ENCODE measurements at places on chromosomes 12 and 14.
A peak's percentile ranks its signal among the peaks of the same experiment; 100 is the strongest.

GRCh38 chr12:180445-180844, 33.5 kb downstream of the SLC6A12 start:
- DNase-seq: peak; percentile 27

DNA sequence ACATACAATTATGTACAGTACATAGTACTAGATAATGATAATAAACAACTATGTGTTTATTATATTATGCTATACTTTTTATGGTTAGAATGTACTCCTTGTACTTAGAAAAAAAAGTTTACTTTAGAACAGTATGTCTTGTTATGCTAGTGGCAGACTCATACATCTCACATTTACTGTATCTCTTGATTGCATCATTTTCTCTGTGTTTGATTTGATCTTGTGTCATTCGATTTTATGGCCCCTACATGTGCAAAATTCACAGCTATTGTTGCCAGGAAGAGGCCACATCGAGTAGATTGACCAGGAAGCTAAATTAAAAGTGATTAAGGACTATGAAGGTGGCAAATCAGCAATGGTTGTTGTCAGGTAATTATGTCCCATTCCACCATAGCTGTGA, 153.0 kb downstream of the PCNX1 start:
- DNase-seq: peak; percentile 25

DNA sequence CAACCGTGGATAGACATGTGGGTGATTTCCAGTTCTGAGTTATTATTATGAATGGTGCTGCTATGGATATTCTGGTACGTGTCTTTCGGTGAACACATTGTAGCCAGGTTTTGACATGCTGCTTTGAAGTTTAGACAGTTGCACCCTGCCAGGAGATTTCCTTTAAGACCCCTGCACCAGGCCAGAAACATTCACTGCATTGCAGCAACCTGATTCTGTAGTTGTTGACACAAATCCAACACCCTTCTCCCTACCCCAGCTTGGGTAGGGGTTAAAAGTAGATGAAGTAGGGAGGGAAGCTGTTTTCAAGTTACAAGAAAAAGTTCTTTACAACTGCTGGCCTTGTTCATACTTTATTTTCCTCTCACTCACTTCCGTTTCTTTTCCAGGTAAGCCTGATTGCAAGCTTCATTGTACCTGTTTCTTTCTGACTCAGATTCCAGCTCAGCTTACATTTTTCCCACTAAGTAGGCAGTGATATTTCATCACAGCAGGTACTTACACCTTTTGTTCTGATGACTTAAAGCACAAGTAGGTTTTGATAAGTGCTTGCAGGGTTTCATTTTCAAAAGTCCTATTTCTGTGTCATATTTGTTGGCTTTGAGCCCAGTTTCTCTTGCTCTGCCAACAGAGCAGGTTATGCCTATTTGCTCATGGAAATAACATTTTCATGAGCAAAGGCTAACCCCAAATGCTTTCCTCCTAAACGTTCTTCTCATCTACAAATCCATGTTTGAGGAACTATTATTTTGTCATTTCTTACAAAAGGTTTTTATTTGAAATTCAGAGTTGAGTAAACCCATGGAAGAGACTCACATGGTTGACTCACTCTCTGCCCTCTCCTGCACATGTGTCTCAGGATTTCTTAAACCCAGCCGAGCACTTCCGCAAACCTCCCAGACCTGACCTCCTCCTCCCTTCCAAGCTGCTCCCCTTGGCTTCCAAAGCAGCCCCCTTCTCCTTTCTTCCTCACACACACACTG, 12.1 kb upstream of the LTA4H start:
- DNase-seq: peak; percentile 32

DNA sequence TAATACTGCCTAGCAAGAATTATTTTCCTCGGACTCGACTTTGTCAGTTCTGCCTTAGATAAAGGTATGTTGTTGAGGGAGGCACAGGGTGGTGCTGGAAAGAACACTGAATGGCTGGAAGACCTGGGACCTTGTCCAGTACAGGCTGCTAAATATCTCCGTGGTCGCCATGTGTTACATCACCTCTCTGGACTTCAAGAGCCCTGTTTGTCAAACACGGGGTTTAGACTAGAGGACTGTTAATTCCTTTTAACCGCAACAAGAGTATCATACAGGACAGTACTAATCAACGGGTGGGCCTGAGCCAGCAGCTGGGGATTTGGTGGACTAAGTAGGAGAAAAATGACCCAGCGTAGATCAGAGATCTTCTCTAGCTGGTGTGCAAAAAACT, 476.3 kb downstream of the LRIG3 start:
- DNase-seq: peak; percentile 62

GRCh38 chr12:107144990-107145389, 51.6 kb upstream of the CRY1 start:
- DNase-seq: no peak

- no peak for DNase-seq
These were observed 96.2 kb upstream of the SLC38A2 start for GRCh38 chr12:46468813-46469212.

DNA sequence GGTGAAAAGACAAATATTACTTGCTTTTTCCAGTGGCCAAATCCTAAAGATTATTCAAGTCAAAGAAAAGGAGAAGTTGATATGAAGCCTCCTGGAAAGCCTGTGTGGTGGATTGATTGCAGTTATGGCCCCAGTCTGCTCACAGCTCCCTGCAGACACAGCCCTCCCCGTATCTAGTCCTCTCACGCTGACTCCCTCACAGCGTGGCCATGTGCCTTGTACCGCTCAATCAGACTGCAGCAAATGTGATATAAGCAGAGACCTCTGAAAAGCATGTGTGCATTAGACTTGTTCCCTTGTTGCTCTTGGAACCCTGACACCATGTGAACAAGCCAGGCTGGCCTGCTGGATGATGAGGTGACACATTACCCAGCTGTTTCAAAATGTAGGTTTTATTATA, 398.0 kb upstream of the GARIN6 start:
- no peak for DNase-seq

GRCh38 chr12:71626098-71626497, 37.5 kb downstream of the ZFC3H1 start:
- no peak for DNase-seq

GRCh38 chr14:28468191-28469151, 298.1 kb upstream of the FOXG1 start:
- DNase-seq: no peak

- DNase-seq: peak; percentile 83
These were observed 50.5 kb upstream of the DACT1 start for GRCh38 chr14:58587271-58587670.

DNA sequence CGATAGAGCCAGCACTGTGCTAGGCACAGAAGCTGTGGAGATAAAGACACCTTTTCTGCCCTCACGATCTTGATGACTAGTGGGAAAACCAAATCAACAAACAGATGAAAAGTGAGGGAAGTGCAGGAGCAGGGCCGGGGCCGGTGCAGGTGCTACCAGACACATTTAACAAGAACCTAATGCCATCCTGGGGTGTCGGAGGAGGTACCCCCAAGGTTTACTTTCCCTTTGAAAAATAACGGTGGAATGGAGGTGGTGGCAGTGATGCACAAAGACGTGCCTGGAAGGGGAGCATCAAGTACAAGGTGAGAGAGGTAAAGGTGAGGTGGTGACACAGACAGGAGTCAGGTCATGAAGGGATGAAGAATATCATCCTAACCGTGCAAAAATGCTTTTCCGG, 22.1 kb downstream of the SLC6A13 start:
- DNase-seq: no peak

GRCh38 chr12:50024805-50025186, 498 bp downstream of the RACGAP1 start:
- peak; percentile 33 for DNase-seq

DNA sequence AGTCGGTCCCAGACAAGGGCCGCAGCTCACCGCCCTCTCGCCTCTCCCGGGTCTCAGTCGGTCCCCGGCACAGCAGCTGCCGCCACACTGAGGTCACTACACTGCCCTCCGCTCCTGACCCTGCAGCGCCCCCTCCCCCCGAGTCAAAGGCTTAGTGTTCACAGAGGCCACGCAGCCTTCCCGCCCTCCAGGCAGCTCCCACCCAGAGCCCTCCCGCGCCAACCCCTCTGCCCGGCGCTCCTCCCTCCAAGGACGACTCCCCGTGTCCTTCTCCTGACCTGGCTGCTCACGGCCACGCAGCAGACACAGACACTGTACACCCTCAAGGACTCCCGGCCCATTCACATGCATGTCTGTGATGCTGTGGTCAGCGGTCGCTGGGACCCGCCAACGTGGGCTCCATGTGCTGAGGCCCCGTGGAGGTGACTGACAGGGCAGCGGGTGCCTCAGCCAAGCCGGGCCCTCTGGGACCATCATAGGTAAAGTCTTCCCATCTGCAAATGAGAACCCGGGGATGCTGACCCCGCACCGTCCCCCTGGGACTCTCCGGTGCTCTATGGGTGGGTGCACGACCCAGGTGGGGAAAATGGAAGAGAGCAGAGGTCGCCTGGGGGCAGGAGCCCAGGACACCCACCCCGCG, 16.3 kb upstream of the GALNT9 start:
- no peak for DNase-seq

DNA sequence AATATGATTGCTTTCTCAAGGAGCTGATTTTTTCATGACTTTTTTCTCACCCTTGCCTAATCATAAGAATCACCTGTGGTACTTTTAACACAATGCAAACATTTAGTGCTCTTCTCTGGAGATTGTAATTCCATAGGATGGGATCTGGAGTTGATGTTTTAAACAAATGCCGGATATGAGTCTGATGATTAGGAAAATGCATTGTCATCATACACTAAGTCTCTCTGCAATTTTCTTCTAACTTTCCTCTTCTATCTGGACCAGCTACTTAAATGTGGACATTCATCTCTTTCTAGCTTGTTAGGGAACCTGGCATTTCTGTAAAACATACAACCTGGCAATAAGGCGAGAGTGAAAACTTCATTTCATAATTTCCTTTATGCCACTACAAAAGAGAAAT, 23.5 kb downstream of the PMCH start:
- DNase-seq: no peak

GRCh38 chr14:34615507-34615906, 14.4 kb downstream of the SNX6 start:
- DNase-seq: no peak

DNA sequence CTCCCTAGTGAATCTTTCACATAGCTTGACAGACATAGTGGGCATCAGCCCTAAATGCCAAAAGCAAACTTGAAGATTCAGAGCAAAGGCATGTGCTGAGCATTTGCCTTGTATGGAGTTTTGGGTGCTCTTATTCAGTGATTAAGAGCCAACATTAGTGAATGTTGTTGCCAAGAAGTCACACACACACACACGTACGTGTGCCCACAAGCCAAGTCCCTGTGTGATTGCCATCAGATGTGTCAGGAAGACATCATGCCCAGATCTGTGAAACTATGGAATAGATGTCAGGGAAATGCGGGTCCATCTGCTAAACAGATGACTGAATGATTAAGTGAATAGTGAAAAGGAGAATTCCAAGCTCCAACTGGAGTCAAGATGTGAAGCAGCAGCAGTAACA, 149.0 kb downstream of the AKAP6 start:
- DNase-seq: peak; percentile 91

GRCh38 chr12:46357438-46358324, 14.9 kb downstream of the SLC38A2 start:
- peak; percentile 84 for DNase-seq

GRCh38 chr12:111084605-111085004, 164.2 kb upstream of the MYL2 start:
- no peak for DNase-seq

DNA sequence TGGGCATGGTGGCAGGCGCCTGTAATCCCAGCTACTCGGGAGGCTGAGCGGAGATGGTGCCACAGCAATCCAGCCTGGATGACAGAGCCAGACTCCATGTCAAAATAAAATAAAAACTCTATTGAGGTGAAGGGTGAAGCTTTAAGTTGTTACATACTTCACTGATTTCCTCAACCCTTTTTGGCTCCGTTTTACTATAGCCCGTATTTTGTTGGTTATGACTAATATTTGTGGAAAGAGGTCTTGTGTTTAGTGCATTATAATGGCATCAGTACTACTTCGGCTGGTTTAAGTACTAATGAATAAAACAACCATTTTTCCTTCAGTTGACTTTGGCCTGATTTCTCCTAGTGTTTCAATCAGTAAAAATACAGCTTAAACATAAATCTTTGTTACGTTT, 27.0 kb upstream of the SLC2A14 start:
- DNase-seq: peak; percentile 19

GRCh38 chr12:42590330-42590934, 886 bp upstream of the PRICKLE1 start:
- DNase-seq: no peak

- peak; percentile 87 for DNase-seq
These were observed 638.3 kb upstream of the TBX3 start for GRCh38 chr12:115322275-115322674.

DNA sequence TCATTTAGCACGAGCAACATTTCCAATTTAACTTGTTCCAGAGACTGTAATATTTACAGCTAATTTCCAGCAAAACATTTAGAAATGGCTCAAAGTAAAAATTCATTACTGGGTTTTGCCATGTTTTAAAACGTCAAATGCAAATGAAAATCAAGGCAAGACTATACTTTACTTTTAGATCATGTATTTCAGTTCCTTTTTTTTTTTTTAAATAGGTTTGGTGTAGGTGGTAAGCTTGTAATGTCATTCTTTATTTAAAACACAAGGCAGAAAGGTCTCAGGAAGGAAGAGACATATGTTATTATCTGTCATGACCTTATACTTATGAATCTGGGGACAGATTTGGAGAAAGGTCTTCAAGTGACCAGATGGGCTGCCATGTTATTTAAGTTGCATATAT, 54.1 kb downstream of the GRIP1 start:
- no peak for DNase-seq

DNA sequence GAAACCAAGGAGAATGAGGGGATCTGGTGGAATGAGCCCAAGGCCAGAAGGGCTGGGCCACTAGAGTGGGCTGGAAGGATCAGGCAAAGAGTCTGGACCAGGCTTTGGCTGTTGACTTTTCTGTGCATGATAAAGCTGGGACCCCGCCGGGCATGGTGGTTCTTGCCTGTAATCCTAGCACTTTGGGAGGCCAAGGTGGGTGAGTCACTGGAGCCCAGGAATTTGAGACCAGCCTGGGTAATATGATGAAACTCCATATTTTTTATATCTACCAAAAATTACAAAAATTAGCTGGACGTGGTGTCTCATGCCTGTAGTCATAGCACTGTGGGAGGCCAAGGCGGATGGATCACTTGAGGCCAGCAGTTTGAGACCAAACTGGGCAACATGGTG, 393 bp upstream of the KLHL33 start:
- DNase-seq: peak; percentile 70

GRCh38 chr12:104352106-104352713, 48.7 kb downstream of the EID3 start:
- peak; percentile 61 for DNase-seq

- DNase-seq: no peak
These were observed 3.6 kb upstream of the CHST11 start for GRCh38 chr12:104453133-104453532.

All from EH (cell line).